ENCODE measurements at places on chromosomes 6 and 20. TPM values are rescaled to one million over a fixed set of nuclear protein-coding genes. Genes with fewer than 3 reads are reported as not detected.
A peak's percentile ranks its signal among the peaks of the same experiment; 100 is the strongest.

GRCh38 chr6:85494547-85495536 is 45.0 kb downstream of the NT5E start:
- no peak for DNase-seq

- DNase-seq, result no peak
Measured at GRCh38 chr6:106823732-106824351, 150.7 kb downstream of the CD24 start.

DNA sequence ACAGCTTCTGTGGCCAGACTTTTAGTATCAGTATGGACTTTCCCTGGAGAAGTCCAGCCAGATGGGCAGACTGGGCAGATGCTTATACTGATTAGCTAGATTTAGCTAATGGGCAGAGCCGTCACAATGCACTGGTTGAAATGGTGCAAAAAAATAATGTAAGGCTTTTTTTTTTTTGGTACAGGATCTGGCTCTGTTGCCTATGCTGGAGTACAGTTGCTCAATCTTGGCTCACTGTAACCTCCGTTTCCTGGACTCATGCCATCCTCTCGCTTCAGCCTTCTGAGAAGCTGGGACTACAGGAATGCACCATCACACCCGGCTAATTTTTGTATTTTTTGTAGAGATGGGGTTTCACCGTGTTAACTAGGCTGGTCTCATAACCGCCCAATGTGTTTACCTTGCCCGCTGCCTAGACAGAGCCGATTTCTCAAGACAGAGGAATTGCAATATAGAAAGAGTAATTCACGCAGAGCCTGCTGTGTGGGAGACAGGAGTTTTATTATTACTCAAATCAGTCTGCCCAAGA is 16.4 kb upstream of the KIFC1 start:
- peak; percentile 51 for DNase-seq

GRCh38 chr6:170038708-170039107 is 252.2 kb downstream of the DLL1 start:
- DNase-seq, result no peak

The BTNL2 gene
- not detected for total RNA-seq

GRCh38 chr6:46052479-46052878 is 36.8 kb upstream of the CLIC5 start:
- no peak for DNase-seq

DNA sequence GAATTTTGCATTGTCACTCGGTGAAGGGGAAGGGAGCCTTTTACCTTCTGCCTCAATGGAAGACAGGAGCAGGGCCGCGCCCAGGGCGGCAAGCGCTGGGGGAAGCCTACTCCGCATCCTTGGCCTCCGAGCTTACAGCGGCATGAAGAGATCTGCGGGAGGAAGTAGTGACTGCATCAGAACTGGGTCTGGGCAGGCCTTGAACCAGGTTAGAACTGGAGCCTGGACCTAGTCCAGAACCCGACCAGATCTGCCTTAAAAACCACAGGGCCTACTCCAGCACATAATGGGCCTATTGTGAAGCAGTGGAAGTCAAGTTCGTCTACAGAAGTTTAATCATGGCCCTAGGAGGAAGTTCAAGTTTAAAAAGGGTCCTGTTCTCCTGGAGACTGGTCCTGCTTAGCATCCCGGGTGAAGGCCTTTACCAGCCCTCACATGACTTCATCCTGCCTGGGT is 3.1 kb downstream of the COL12A1 start:
- no peak for DNase-seq

- DNase-seq, result no peak
Measured at GRCh38 chr6:157699777-157700636, 123.0 kb upstream of the SNX9 start.

- peak; percentile 66 for DNase-seq
Measured at GRCh38 chr6:14921878-14922671, 323.8 kb upstream of the JARID2 start.

GRCh38 chr6:135161411-135162395 is 19.4 kb upstream of the MYB start:
- no peak for DNase-seq

The CRISP2 gene
- not detected for total RNA-seq

The SASH1 gene
- 4.6 TPM for total RNA-seq

DNA sequence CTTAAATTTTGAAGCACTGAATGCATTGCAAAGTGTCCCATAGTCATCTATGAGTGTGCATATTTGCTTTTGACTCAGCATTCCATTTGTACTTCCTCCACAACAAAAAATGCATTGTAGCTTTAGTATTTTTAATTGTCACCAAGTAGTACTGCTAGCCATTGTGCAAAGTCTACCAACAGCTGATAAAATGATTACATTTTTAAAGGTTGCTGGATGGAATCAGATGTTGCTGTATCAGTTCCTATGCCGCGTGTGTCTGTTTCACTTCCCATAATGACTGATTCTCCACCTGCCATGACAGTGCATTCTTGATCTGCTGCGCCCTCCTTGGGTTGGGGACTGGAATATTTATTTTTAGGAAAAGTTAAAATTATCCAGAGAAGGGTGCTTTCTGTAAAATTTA is 41.2 kb downstream of the SLX4IP start:
- no peak for DNase-seq

The FAM162B gene
- total RNA-seq, result not detected

The PLN gene
- total RNA-seq, result not detected

DNA sequence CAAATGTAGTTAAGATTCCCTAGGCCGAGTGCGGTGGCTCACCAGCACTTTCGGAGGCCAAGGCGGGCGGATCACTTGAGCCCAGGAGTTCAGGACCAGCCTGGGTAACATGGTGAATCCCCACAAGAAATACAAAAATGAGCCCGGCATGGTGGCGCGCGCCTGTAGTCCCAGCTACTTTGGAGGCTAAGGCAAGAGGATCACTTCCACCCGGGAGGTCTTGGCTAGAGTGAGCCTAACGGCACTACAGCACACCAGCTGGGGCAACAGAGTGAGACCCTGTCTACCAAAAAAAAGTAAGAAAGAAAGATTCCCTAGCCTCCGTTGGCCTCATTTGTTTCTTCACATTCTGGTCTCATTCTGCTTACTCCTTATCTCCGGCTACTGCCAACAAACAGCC is 1.2 kb downstream of the ESF1 start:
- no peak for DNase-seq

The ELMO2 gene
- 18.7 TPM for total RNA-seq

The MLN gene
- not detected for total RNA-seq

The ERGIC3 gene
- 371 TPM for total RNA-seq

- DNase-seq, result peak; percentile 73
Measured at GRCh38 chr20:49541733-49542513, 26.0 kb downstream of the PTGIS start.

DNA sequence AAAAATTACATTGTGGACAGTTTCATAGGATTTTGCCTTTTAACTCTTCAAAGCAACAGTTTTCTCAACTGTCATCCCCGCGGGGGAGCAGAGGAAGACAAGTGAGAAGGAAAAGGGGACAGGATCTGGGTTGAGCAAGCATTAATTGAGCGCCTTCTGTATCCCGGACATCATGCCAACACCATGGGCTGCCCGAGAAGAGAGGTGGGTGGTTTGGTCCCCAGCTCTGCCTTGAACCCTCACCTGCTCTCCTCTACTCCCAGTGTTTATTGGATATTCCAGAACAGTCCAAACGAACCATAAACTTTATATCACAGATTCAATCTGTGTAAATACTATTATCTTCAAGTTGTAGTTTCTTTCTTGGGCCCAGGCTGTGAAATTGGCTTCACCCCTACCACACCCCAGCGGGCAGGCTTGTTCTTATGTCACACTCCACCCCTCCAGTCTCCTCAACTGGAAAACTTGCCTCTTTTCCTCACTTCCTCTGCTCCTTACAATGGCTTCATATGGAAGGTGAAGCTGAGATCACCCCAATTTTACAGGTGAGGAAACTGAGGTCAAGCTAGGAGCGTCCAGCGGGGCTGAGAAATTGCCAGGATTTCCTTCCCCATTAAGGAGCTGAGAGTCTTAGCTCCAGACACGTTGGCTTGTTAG is 6.0 kb downstream of the PCK1 start:
- DNase-seq, result no peak

The GJA10 gene
- total RNA-seq, result not detected

The RHAG gene
- total RNA-seq, result not detected

GRCh38 chr6:125952764-125953501 is 3.6 kb upstream of the HINT3 start:
- DNase-seq, result no peak

GRCh38 chr20:61934716-61935530 is 130.8 kb downstream of the TAF4 start:
- DNase-seq, result no peak

DNA sequence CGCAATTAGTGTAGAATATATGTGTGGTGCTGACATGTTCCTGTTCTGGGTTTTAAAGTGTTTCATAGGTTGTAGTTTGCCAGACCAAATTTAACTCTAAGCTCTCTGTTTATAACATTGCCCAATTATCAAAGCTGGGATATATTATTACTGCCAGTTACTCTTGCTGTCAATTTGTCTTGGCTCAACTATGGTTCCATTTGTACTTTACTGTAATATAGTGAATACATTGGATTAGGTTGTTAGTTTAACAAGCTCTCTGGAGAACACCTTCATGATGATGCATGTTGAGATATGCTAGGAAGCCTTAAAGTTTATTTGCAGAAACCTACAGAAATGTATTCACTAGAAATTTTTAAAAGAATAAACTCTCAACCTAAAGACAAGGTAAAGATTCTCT is 259.6 kb downstream of the ZFAND3 start:
- no peak for DNase-seq

GRCh38 chr6:156779206-156780094 is 2.3 kb downstream of the ARID1B start:
- peak; percentile 54 for DNase-seq

- DNase-seq, result no peak
Measured at GRCh38 chr6:2404211-2404929, 159.0 kb upstream of the GMDS start.

GRCh38 chr6:132797951-132798868 is at the start of gene SLC18B1:
SLC18B1 (minus strand) TSS chr6:132798637; CDS start chr6:132798456, 181 bp downstream.
- DNase-seq, result peak; percentile 70
